ENCODE measurements at places on chromosomes 4 and X.
A peak's percentile ranks its signal among the peaks of the same experiment; 100 is the strongest.

- no peak for DNase-seq
Measured at GRCh38 chr4:154029171-154029570, 240.3 kb upstream of the SFRP2 start.

- DNase-seq = no peak
Measured at GRCh38 chr4:122450847-122451246, 5.7 kb downstream of the IL2 start.

DNA sequence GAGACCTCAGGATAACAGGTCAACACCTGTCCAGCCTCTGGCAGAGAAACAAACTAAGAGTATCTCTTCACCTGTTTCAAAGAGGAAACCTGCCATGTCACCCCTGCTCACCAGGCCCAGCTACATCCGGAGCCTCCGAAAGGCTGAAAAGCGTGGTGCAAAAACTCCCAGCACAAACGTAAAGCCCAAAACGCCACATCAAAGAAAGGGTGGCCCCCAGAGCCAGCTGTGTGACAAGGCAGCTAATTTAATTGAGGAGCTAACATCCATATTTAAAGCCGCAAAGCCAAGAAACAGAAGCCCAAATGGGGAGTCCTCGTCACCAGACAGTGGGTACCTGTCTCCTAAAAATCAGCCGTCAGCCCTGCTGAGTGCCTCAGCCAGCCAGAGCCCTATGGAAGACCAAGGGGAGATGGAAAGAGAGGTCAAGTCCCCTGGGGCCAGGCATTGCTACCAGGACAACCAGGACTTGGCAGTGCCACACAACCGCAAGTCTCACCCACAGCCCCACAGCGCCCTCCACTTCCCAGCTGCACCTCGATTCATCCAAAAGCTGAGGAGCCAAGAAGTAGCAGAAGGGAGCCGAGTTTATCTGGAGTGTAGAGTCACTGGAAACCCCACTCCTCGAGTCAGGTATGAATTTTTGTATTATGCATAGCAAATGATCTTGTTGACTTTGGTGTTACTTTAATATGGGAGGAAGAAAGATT, 15.1 kb downstream of the PALLD start:
- no peak for DNase-seq

DNA sequence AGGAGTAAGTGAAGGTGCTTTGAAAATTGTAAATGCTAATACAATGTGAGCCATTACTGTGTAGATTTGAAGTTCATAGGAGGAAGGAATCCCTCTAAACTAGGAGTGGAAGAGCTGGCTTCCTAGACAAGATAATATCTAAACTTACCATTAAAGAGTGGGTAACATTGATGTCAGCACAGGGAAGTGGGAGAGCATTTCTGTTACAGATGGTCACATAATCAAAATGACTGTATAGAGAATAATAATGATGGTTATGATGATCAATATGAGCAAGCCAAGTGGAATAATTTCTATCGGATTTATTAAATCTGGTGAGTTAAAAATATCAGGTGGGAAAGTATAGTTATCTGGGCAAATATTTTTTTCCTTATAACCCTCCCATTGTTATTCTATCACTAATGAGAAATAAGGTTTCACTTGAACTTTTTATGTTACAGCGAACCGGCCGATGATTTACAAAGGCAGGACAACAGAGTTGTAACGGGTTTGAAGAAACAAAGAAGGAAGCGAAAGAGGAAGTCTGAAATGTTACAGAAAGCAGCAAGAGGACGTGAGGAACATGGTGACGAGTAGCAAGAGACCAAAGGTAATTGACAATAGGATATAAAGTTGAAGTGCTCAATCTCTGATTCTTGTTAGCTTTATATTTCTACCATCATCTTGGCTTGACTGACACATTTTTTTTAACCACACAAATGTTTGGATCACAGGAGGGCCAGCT, 43.5 kb downstream of the FMR1NB start:
- no peak for DNase-seq

- no peak for DNase-seq
Measured at GRCh38 chr4:113232194-113232593, 182.7 kb downstream of the ANK2 start.

DNA sequence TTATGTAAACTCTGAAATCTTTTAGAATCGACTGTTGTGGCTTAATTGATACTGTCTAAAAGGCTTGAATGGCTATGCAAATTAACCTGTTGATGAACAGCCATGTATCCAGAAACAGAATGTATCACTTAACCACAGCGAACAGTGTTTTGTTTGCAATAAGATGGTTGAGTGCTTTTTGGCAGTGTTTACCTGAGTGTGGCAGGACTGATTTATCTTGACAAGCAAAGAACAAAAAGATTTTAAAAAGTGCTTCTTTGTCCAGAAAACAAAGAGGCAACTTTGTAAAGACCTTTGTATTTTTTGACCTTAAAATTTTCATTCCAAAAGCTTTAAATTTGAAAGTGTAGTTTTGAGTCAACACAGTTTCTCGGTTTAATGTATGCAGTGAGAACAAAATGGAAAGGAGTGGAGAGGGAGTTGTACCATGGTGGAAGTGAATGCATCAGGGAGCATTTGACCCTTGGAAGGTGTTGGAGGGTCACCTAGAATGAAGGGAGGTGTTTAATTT, 18.0 kb downstream of the ARHGAP10 start:
- peak; percentile 63 for DNase-seq

GRCh38 chr4:153001626-153002025, 65.5 kb downstream of the FHDC1 start:
- DNase-seq = no peak

GRCh38 chrX:77433001-77433400, 14.2 kb upstream of the FGF16 start:
- no peak for DNase-seq

GRCh38 chr4:42843694-42844093, 48.8 kb upstream of the GRXCR1 start:
- DNase-seq = no peak

DNA sequence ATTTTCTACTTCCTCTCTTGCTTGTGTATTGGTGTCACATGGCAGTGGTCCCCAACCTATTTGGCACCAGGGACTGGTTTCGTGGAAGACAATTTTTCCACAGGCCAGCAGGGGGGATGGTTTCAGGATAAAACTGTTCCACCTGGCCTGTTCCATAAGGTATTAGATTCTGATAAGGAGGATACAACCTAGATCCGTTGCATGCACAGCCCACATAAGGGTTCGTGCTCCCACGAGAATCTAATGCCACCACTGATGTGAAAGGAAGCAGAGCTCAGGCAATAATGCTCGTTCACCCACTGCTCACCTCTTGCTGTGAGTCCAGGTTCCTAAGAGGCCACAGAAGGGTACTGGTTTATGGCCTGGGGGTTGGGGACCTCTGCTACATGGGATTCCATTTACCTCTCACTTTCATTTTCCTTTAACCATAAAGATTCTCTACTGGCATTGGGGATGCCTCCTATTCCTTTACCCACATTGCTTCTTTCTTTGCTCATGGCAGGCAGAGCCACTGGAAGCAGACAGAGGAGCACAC, 38.1 kb downstream of the SEC31A start:
- no peak for DNase-seq

GRCh38 chr4:121139533-121140222, 24.4 kb downstream of the TNIP3 start:
- DNase-seq = no peak

- DNase-seq = no peak
Measured at GRCh38 chrX:135308345-135308855, 880 bp upstream of the ETDC start.

- peak; percentile 76 for DNase-seq
Measured at GRCh38 chr4:72418458-72418857, 150.6 kb downstream of the ADAMTS3 start.

GRCh38 chr4:88791274-88791673, 93.6 kb upstream of the NAP1L5 start:
- DNase-seq = peak; percentile 26

DNA sequence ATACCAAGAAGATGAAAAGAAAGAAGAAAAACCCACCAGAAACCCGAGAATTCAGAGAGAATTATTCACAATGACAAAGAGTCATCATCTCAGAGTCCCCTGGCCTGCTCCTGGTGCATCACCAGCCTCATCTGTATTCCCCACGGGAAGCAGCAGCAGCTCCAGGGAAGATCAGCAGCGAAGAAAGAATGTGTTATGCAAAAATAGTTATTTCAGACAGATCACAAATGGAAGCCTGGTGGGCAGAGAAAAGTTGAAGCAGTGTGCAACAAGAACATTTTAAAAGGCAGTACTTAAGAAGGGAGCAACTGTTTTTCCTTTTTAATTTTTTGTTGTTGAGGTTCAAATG, 189.2 kb downstream of the PPP3CA start:
- no peak for DNase-seq

DNA sequence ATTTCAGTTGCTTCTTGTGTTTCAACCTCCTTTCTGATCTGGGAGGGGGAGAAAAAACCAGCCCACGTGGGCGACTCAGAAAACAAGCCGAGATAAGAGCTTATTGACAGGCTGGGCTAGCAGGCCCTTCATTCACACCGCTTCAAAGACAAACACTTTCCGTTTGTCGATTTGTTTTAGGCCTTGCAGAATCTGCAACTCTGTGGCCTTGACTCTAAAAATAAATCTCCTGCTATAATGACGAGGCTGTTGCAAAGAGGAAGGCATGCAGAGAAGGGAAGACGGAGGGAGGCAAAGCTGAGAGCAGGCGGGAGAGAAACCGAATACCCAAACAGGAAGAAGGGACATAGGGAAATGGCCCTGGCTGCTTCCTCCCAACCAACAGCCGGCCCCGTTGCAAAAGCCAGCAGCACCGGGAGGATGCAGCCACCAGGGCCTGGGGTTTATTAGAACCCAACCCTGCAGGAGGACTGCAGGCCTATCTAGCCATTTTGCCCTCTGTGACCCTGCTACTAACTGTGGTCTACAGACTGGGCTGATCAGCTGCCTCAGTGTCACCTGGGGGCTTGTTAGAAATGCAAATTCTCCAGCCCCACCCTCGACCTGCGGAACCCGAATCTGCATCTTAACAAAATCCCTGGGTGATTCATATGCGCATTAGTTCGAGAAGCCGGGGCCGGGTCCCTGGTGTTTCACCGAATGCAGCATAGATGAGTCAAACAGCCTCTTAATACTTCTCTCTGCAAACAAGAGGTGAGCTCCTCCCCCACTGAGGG, 325.5 kb downstream of the BCOR start:
- peak; percentile 40 for DNase-seq

DNA sequence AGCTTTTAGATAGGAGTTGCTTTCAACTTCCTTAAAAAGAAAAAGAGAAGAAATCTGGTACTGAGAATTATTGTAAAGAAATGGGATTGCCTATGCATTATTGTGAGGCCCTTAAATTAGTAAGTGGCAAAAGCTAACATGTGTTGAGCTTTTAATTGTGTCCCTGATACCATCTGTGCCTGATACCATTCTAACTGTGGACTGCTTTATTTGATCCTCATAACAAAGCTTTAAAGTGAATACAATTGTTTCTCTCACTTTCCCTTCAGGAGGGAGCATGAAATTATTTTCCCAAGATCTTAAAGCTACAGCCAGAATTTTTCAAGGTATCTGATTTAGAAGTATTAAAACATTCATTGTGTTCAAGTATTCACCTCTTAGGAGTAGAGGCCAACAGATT, 9.9 kb downstream of the KCTD8 start:
- no peak for DNase-seq

DNA sequence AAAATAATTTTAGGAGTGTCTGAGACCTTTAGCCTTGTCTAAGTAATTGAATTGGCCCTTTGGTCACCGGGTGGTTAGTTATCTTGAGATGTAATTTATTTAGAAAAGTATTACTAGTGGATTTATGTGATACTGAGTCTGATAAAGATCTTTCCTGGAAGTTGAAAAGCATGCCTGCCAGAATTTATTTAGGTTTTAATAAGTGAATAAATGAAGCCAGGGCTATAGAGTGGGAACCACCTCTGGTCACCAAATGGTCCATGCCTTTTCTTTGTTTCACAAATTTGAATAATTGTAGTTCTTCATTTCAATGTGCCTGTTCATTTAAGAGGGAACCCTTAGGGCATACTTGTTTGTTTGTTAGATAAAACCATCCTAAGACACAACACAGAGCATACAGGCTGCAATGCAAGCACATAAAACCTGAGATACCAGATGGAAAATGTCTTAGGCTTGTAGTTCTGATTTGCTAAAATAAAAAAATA, 627.8 kb downstream of the ADGRL3 start:
- DNase-seq = no peak

DNA sequence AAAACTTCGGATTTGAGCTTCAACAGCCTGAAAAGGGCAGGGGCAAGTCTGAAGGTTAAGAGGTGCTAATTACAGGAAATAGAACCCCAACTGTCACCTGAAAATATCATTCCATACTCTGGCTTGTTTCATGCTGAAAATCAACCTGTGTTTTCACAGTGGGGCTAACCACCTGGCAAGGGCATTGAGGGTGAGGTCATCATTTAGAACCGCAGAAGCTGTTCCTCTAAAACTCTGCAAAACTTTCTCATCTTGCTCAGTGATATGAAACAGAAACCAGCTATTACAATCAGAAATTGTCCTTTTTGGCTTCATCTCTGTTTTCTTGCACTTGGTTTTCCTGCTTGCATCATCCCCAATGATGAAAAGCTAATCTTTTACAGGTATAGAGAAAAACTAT, 247.6 kb downstream of the DCLK2 start:
- no peak for DNase-seq

- DNase-seq = no peak
Measured at GRCh38 chr4:1463088-1463926, 57.1 kb upstream of the NKX1-1 start.

DNA sequence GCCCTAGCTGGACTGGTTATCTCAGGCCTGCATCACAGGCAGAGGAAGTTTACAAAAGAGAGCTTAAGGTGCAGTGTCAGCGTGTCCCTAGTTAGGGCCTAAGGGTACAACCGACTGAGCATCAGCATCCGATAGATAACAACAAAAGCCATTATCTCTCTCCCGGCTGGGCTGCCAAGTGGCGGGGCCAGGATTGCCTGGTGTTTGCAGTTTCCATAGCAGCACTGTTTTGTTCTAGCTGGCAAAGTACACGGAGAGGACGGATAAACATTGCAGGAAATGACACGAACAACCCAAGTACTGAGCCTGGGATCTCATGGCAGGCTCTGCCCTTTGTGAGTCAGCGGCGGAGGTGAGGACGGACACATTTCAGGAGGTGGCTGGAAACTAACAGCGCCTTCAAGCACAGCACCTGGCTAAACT, 104.7 kb upstream of the NOCT start:
- DNase-seq = peak; percentile 93

DNA sequence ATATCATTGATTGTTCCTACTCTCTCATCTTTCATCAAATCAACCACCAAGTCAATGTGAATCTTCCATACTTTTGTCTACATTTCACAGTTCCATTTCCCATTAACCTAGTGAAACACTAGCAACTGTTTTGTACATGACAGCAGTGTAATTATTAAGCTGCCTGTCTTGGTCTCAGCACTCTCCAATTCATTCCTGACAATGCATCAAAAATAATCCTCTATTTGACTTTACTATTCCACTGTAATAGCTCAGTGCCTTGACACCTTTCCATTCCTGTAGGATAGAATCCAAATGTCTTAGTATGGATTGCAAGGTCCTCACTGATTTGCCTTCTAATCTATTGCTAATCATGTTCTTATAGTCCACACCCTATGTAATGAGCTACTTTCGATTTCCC, 2405.8 kb downstream of the PCDH7 start:
- DNase-seq = no peak

Data from NCI-H345 (cell line).